SK-MEL-5 (cell line): ENCODE measurements at places on chromosomes 7 and 10. TPM values are rescaled to one million over a fixed set of nuclear protein-coding genes. Genes with fewer than 3 reads are reported as not detected.
A peak's percentile ranks its signal among the peaks of the same experiment; 100 is the strongest.

DNA sequence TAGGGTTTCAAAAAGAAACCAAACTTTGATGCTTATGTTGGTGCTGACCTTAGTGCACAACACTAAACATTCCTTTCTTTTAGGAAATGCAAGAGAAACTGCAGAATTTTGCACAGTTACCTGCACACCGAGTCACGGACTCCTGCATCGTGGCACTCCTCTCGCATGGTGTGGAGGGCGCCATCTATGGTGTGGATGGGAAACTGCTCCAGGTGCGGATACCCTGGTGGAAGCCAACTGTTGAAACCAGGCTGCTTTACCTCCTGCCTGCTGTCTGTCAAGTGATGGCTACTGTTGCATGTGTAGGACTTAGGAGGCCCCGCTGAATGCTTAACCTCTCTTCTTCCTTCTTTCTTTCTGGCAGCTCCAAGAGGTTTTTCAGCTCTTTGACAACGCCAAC, 11.7 kb downstream of the CASP2 start:
- DNase-seq: peak; percentile 69

GRCh38 chr10:112797855-112798254, 152.2 kb upstream of the TCF7L2 start:
- DNase-seq: no peak

DNA sequence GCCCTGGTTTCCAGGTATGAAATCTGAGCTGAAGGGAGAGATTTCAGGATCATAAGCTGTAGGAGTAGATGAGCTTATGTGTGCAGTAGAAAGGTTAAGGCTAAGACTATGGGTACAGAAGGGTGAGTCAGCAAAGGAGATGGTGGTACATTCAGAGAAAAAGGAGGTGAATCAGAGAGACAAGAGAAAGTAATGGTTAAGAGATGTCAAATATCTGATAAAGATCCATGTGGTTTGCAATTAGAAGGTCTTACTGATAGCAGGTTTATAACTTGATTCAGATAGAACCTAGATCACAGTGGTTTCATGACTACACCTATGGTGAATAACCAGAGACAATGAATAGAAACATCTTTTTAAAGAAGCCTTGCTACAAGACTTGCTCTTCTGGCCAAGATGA, 4.5 kb upstream of the NPY start:
- no peak for DNase-seq

DNA sequence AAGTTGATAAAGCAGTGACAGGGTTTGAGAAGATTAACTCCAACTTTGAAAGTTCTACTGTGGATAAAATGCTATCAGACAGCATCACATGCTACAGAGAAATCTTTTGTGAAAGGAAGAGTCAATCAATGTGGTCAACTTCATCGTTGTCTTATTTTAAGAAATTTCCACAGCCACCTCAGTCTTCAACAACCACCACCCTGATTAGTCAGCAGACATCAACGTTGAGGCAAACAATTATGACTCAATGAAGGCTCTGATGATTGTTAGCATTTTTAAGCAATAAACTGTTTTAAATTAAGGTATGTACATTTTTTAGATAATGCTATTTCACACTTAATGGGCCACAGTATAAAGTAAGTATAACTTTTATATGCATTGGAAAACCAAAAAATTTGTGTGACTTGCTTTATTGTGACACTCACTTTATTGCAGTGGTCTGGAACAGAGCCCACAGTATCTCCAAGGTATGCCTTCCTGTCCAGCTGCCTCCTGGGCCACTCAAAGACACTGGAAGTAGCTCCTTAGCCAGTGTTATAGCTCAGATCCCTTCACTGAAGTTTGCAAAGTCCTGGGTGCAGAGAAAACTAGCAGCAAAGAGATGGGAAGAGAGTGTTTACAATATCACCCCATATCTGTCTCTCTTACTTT, 293.1 kb downstream of the ARHGAP12 start:
- no peak for DNase-seq

GRCh38 chr10:24727786-24728185, 4.1 kb upstream of the ARHGAP21 start:
- DNase-seq: peak; percentile 34

GRCh38 chr10:46018453-46019176, 11.8 kb downstream of the NCOA4 start:
- no peak for DNase-seq

DNA sequence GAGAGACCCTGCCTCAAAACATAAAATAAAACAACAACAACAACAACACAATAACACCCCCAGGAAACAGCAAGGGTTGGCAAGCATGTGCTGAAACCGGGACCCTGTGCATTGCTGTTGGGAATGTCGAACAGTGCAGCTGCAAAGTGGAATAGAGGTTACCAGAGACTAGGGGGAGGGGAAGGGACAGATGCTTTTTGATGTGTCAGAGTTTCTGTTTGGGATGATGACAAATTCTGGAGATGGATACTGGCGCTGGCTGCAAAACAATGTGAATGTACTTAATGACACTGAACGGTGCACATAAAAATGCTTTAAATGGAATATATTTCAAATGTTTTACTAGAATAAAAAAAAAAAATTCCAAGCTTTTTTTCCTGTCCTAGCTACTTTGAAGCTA, 241.8 kb downstream of the TEX36 start:
- DNase-seq: no peak

COBL gene
- total RNA-seq: 8.6 and 9.2 TPM in 2 replicates

GRCh38 chr7:98354511-98355249, 46.2 kb downstream of the BAIAP2L1 start:
- peak; percentile 69 for DNase-seq

ATRNL1 gene
- total RNA-seq: 41.9 and 43.6 TPM in 2 replicates

GRCh38 chr7:129803546-129804081, 149.1 kb downstream of the UBE2H start:
- no peak for DNase-seq

- DNase-seq: no peak
Observed at GRCh38 chr10:1724921-1725488, 12.3 kb downstream of the ADARB2 start.
